ENCODE measurements at places on chromosomes 4 and X.

GRCh38 chrX:63743596-63743995 is 41.4 kb downstream of the ARHGEF9 start:
- DNase-seq: no peak

GRCh38 chr4:93764639-93765246 is 63.8 kb upstream of the ATOH1 start:
- no peak for DNase-seq

GRCh38 chr4:56799161-56799759 is 22.2 kb downstream of the SPINK2 start:
- no peak for DNase-seq

GRCh38 chr4:180150818-180151217 is 2092.4 kb upstream of the TENM3 start:
- DNase-seq: no peak

GRCh38 chr4:71639380-71639779 is 144.5 kb downstream of the GC start:
- DNase-seq: no peak

DNA sequence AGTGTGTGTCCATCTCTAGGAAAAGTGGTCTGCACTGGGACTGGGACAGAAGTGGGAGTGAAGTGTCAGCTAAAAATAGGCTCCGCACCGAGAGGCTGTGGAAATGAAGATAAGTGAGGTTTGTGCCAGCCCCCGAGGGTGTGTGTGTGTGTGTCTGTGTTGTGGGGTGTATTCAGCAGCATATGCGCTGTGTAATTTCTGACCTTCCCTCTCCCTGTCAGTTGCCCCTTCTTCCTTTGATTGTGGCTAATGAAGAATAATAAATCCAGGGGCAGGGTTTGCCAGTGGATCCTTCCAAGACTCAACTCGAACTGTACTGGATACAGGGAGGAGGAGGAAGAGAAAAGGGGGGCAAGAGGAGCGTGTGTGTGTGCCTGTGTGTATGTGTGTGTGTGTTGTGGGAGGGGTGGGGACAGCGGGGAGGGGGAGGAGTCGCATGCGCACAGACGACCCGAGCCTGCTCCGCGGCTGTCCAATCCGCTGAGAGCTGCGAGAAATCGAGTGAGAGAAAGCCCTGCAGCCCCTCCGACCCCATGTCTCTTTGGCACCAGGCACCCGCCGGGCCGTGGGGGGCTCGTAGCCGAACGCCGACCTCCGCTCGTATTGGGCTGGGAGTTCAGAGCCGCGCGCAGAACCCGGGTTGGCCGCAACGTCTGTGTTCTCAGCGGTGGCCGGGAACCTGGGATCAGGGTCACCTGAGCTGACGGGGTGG is 916 bp upstream of the POU4F2 start:
- no peak for DNase-seq

- no peak for DNase-seq
Measured at GRCh38 chr4:100340512-100341485, 150.5 kb upstream of the DDIT4L start.

Data from iPS DF 6.9 (cell line).